ENCODE measurements at places on chromosomes 6 and 20. TPM values are rescaled to one million over a fixed set of nuclear protein-coding genes. Genes with fewer than 3 reads are reported as not detected.

The GLP1R gene
- not detected for total RNA-seq

The RNF144B gene
- total RNA-seq = 43.5 TPM

The NANP gene
- 4.2 TPM for total RNA-seq

The HLA-DQA2 gene
- 0.56 TPM for total RNA-seq

The NFATC2 gene
- total RNA-seq = 4.9 TPM

The TTBK1 gene
- total RNA-seq = not detected

The FNDC11 gene
- total RNA-seq = 0.38 TPM

The FRK gene
- 1.1 TPM for total RNA-seq

The SPTLC3 gene
- 9.7 TPM for total RNA-seq

The SLC24A3 gene
- total RNA-seq = 14.0 TPM

The MAPK14 gene
- 91.9 TPM for total RNA-seq

The SLC17A2 gene
- total RNA-seq = not detected

DNA sequence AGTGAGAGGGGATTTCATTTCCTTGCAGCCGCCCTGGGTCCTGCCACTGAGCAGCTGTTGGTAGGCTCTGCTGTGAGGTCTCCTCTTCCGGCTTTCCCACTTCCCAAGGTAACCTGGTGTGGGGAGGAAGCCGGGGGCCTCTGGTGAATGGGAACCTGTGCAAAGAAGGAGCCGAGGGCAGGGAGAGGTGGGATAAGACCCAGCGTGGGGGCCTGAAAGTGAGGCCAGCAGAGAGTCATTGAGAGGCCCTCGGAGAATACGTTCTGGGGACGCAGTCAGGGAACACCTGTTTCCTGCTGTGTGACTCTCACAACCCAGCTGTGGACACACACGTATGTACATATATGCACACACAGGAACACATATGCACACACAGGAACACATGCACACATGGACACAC lies 100.7 kb downstream of the CDH26 start:
- DNase-seq = no peak

DNA sequence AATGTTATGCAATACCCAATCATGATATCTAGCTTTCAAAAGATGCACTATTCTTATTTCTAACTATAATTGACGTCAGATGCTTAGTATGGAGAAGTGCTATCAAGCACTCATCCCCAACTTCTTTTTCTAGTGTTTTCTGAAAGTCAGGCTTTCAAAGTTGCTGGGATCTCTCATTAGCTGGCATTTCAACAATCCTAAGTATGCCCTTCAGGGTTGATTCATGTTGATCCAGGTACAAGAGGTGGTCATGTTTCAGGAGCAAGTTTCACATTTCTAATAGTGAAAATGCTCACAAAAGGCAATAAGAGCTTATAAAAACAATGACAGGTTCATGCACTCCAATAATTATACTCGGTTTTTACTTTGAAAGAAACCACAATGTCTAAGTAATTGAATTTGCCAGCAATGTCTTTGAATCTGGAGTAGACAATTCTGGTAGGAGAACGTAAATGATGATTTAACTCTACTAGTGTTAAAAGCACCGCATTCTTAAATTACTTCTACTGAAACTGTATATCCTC lies 193.7 kb upstream of the KHDRBS2 start:
- no peak for DNase-seq

DNA sequence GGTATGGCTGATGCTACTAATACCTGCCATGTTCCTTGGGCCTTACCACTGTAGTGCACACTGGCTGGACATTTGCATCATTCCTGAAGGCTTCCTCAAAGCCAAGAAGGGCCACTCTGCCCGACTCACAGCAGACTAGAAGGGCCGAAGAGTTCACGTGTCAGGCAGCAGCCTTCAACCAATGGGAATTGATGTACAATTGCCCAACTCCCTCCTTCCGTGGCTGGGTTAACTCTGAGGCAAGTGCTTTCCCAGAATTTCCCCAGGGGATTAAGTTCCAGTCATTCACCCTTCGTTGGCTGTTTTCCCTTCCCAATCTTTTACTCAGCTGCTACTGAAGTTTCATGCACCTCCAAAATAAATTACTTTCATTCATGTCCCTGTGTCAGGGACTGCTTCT lies 29.8 kb downstream of the PSMB9 start:
- no peak for DNase-seq

DNA sequence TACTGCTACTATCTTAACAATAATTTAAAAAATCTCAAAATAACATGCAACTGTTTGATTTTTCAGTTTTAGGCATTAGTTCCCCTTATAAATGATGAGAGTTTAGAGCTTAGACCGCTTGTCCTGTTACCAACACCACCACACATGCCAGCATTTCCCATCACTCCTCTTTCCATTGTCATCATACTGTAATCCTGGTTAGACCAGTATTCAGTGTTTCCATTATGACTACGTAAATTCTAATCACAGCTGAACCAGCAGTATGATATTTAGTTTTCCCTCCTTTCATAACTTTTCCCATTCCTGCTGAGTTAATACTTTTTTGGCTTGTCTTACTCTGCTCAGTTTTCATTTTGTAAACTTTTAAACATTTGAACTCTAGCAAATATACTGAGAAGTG lies 12.2 kb upstream of the TBC1D20 start:
- no peak for DNase-seq

GRCh38 chr6:139303185-139303584 lies 11.4 kb upstream of the TXLNB start:
- no peak for DNase-seq

DNA sequence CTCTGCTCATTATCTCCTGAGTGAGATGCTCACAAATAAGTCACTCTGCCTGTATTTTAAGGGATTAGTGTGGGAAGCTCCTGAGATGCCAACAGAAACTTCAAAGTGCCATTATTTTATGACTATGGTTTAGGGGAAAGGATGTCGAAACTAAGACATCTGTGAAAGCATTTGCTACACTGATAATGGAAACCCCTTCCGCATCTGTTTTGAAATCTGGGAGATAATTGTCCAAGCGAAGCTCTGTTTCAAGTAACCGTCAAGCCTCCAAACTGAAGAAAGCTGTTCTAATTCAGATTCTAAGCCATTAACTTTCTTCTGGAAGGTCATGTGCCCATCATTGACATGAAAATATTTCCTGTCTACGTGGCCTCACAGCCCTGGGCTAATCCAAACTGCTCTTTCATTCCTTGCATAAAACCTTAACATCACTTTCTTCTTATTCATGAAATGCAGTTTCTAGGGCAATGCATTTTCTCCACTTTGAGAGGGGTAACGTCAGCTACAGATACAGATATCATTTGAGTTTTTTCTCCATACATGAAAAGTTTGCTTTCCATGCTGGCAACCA lies 932.0 kb downstream of the C6orf118 start:
- no peak for DNase-seq

GRCh38 chr6:15338476-15338875 lies 92.6 kb downstream of the JARID2 start:
- no peak for DNase-seq

DNA sequence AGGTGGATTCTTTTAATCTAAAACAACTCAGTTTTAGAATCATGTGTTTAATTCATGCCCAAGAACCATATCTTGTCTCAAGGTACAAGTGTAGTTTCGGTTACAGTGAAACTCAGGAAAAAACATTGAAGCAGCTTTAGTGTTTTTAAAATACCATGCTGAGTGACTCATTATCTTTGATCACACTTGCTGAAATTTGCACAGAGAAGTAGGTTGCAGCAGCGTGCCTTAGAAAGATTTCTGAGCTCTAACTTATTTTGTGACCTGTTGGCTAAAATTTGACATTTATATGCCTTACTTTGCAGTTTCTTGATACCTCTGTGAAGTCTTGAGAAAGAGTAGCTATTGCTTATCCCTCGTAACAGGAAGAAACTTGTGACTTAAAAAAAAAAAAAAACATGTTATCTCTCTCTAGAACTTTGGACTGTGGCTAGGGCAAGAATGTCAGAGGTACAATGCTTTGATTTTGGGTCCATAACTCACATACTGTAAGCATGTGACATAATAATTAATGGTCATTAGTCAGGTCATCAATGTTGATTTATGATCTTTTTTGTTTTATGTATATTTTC lies 34.5 kb upstream of the FUCA2 start:
- DNase-seq = no peak

DNA sequence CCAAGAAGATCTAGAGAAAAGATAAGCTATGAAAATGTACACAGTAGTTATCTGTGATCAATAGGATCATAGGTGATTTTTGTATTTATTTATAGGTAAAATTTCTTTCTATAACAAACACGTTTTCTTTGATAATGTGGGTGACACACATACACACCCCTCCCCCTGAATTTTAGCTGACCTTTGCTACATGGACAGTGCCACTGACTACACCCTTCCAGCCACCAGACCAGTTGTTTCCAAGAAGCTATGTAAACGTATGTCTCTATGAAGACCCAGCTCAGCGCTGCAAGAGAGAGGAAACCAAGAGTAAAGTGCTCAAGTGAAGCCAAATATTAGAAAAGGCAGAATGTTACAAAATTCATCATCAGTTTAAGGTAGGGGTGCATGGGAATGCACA lies 16.3 kb downstream of the MOCS1 start:
- DNase-seq = no peak

DNA sequence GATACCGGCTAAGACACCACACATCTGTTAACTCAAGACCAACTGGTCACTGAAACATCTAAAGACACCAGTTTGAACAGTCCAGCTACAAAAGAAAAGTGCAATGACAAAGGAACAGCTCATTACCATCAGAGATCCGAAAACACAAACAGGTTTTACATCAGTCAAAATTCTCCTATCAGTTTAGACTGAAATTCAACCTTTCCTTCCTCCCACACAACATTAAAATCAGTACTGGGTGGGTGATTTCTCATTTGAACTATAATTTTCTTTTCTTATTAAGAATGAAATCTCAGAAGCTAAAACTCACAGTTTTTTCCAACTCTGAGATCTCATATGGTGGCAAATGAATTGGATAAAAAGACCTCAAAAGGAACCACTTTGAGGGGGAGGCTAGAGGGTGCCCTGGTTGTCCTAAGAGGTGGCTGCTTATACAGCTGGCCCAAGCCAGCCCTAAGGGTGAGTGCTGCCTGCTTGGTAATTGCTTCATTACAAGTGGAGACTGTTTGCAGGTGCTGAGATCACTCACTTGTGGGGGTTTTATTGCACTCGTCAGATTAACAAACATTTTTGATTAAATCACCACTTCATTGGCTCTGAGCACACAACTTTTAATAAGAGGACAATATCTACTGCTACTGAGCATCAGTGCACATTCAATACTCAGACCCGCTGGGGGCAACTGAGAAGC lies 4.3 kb downstream of the CCDC167 start:
- no peak for DNase-seq

DNA sequence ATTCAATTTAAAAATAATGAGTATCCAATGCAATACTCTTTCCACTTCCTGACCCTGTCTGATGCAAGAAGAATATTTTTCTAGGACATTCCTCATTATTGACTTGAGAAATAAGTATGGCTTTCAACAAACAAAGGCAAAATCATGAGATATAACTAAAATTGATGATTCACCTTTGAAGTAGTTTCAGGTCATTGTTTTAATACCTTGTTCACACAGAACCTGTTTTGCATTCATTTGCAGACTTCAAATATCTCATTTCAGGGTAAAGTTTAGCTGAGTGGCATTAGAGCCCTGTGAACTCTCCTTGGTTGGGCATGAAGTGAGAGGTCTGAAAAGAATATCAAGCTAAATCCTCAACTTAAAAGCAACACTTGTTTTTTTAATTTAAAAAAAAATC lies 309.2 kb downstream of the NRN1 start:
- no peak for DNase-seq

DNA sequence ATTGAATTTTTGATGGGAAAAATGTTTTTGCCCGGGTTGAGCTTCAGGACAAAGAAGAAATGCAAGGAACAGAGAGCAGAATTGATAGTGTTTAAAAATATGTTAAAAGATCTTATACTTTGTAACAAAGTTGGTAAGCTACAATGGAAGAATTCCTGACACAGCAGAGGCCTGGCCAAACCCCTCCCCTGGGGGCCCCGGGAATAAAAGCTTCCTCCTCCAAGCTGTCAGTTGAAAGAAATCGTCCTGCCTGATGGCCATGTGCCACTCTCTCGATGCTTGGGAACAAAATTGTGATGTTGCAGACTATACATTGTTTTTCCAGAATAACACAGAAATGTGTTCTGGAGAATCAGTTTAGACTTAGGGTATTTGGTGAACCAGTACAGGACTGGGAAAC lies 14.2 kb upstream of the TOX2 start:
- DNase-seq = no peak

- DNase-seq = no peak
Measured at GRCh38 chr6:135616655-135617054, 119.1 kb upstream of the AHI1 start.

GRCh38 chr20:5780846-5781217 lies 30.6 kb downstream of the SHLD1 start:
- DNase-seq = no peak

GRCh38 chr6:168001029-168001332 lies 3.5 kb downstream of the KIF25 start:
- DNase-seq = no peak

DNA sequence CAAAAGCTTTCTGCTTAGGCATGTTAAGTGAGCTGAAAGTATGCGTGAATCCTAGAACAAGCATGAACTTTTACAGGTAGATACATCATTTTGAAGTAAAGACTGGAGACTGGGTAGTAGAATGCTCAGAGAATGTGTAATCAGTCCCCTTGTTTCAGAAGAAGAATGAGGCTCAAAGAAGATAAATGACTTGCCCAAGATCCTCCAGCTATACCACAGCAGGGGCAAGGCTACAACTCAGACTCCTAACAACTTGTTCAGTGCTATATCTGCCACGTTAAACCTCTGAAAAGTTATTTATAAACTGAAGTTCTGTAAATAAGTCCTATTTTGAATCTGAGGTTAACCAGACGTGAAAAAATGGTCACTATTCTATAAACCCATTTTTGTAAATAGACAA lies 2.9 kb downstream of the RIPOR2 start:
- no peak for DNase-seq

GRCh38 chr20:7748624-7749023 lies 191.6 kb downstream of the HAO1 start:
- no peak for DNase-seq

GRCh38 chr6:74597266-74597665 lies 608.6 kb downstream of the COL12A1 start:
- DNase-seq = no peak

DNA sequence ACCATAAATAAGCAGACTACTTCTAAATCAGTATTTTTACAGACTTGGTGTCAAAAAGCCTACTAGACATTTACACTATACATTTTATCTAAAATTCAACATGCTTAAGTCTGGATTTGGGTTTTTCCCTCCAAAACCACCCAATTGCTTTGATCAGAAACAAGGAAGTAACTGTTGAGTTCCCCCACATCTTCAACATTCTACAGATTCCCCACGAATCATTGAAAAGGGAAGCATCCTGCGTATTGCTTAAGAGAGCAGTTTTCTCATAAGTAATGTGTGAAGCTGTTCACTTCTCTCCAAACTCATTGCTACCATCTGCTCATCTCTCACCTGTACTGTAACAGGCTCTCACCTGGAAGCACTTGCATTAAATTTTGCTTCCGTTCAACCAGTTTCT lies 36.4 kb upstream of the RNF144B start:
- DNase-seq = no peak

GRCh38 chr6:132287101-132287500 lies 114.2 kb downstream of the MOXD1 start:
- no peak for DNase-seq

Data from omental fat pad (tissue), 4 donors.